ENCODE measurements at places on chromosomes 2 and 18.
A peak's percentile ranks its signal among the peaks of the same experiment; 100 is the strongest.

GRCh38 chr2:237059155-237059875, 26.4 kb upstream of the COPS8 start:
- DNase-seq = no peak

GRCh38 chr2:25845843-25846505, 32.3 kb downstream of the ASXL2 start:
- DNase-seq = peak; percentile 65

- no peak for DNase-seq
Observed at GRCh38 chr2:85771486-85771885, 17.7 kb downstream of the ATOH8 start.

- no peak for DNase-seq
Observed at GRCh38 chr2:75140288-75140687, 59.0 kb downstream of the TACR1 start.

Measured in Daoy (cell line).